ENCODE measurements at places on chromosomes 11 and 22. TPM values are rescaled to one million over a fixed set of nuclear protein-coding genes. Genes with fewer than 3 reads are reported as not detected.

DNA sequence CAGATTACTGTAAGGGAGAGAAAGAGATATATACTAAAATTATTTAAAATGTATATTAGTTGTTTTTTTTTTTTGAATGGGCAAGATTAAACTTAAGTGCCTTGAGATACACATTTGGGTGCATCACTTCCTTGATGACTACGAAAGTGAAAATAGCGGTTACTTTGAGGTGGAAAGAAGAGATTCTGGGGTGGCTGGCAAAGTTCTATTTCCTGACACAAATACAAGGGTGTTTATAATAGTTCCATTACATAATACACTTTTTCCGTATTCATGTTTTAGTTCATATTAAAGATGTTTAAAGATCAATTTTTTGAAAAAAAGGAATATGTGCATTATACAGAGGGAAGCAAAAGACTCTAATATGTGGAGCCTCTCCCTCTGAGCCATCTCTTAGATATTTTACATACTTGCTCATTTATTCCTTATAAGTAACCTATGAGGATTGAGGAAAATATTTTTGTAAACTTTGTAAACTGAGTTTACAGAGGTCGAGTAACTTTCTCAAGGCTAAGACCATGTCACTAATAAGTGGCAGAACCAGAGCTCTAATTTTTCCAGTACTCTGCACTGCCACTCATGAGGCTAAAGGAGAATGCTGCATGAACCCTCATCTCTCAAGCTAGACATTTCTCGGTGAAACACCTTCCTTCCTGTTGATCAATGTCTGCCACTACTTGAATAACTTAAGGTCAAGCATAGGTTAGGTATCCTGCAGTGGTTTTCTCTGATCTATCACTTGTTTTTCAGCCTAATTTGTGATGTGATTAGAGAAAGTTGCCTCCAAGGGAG, 58.6 kb downstream of the DDIAS start:
- no peak for DNase-seq

The DRD4 gene
- total RNA-seq = 0.55 TPM

GRCh38 chr11:69584160-69584559, 56.8 kb upstream of the CCND1 start:
- DNase-seq = no peak

DNA sequence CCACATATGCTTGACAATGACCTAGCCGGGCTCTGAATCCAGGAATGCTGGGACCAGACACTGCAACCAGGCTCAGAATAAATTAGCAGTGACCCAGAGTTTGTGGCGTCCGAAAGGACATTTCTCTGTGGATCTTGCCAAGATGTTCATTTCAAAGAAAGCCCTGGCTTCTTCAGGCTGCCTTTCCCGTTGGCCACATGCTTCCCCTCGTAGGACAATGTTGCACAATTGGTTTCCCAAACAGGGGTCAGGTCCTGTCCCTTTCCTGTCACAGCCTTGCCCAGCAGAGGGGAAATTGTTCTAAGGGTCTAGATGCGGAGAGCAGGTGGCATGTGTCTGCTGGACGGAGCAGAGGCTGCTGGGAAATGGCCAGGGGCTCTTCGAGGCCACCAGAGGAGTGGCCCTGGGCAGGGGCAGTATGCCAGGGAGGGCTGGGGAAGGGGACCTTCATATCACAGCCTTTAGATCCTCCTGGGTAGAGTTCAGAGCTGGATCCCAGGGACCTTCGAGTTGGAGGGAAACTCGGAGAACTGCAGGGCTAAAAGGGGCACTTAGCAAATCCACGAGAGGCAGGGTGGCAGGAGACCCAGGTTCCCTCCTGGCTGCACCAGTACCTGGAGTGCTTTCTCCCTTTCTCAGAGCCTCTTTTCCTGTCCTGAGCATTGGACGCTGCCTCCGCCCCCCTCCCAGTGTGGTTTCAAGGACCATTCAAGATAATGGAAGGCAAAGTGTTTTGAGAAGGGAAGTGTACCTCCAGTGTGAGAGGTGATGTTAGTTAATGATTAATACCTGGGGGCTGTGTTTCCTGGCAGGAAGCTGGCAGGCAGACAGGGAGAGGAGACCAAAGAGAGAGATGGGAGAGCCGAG, 42.3 kb downstream of the C11orf96 start:
- no peak for DNase-seq

- DNase-seq = peak; percentile 19
These were observed 23.5 kb upstream of the P2RY2 start for GRCh38 chr11:73194593-73194992.

The TMEM109 gene
- 73.4 TPM for total RNA-seq

The OR8D4 gene
- total RNA-seq = not detected

- DNase-seq = no peak
These were observed 123.6 kb downstream of the CCDC34 start for GRCh38 chr11:27239305-27239942.

The SLC22A6 gene
- total RNA-seq = not detected

The RAB38 gene
- total RNA-seq = 0.20 TPM

The MRGPRX4 gene
- not detected for total RNA-seq

- peak; percentile 35 for DNase-seq
These were observed 144.6 kb downstream of the NECTIN1 start for GRCh38 chr11:119584193-119585042.

GRCh38 chr11:45333001-45333971, 47.1 kb upstream of the SYT13 start:
- no peak for DNase-seq

The ACRV1 gene
- not detected for total RNA-seq

The CCDC89 gene
- total RNA-seq = 0.71 TPM

DNA sequence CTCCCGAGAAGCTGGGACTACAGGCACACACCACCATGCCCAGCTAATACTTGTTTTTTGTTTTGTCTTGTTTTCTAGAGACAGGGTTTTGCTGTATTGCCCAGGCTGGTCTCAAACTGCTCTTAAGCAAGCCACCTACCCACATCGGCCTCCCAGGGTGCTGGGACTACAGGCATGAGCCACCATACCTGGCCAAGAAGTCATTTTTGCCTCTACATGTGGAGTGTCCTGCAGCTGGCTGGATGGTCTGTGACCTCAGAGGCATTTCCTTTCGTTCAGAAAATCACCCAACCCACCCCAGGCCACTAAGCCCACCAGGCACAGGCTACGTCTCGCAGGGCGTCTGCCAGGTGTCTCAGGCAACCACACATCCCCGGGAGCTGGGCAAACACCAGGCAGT, 12.8 kb downstream of the SHANK2 start:
- no peak for DNase-seq

GRCh38 chr11:134034496-134035381, 34.1 kb upstream of the JAM3 start:
- DNase-seq = no peak

The FAM181B gene
- total RNA-seq = 0.06 TPM

GRCh38 chr11:118245936-118246562, 6.1 kb downstream of the MPZL3 start:
- no peak for DNase-seq

The GALR3 gene
- total RNA-seq = 0.32 TPM

DNA sequence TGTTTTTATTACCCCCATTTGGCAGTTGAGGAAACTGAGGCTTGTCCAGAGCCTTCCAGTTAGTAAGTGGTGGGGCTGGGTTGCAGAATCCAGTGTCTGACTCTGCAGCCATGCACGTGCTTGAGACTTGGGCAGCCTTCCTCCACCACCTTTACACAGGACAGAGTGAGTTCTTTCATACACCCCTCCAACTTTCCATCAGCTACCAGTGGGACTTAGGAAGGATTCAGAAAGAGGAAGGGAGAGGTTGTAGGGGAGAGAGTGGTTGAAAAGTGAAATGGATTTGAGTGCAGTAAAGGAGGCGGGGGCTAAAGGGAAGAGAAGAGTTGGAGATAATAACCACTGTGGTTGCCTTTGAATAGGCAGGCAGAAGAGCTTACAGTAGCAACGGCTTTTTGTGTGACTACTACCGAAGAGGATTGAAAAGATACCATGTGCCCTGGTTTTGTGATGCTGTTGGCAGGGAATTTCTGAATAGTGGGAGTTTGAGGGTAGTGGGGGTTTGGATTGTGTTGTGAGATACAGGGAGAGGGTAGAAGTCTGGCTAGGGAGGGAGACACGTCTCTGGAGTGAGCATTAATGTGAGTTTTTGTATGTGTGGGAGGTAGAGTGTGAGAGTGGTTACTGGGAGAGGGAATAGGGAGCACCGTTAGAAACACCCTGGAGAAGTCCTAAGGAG, 1.7 kb downstream of the UVRAG start:
- no peak for DNase-seq

DNA sequence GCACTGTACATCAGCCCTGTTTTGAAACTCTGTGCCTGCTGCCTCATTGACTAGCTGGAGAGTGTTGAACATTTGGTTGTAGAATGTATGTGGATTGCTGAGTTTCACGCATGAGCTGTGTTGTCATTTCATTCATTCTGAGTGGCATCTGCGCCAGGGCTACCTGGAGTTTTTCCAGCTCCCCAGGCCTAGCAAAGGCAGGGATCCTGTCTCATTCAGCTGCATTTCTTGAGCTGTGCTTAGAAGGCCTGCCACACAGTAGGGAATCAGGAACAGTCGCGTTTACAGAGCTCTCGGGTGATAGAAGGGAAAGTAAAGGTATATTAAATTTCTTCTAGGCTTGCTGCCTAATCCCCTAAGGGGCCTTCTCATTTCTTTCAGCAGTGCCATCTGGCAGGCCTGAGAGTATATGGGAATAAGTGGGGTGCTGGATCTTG, 44.3 kb downstream of the PTPRJ start:
- peak; percentile 53 for DNase-seq

All from psoas muscle (tissue), 8 donors.